ENCODE measurements at places on chromosomes 1 and 21.
A peak's percentile ranks its signal among the peaks of the same experiment; 100 is the strongest.

DNA sequence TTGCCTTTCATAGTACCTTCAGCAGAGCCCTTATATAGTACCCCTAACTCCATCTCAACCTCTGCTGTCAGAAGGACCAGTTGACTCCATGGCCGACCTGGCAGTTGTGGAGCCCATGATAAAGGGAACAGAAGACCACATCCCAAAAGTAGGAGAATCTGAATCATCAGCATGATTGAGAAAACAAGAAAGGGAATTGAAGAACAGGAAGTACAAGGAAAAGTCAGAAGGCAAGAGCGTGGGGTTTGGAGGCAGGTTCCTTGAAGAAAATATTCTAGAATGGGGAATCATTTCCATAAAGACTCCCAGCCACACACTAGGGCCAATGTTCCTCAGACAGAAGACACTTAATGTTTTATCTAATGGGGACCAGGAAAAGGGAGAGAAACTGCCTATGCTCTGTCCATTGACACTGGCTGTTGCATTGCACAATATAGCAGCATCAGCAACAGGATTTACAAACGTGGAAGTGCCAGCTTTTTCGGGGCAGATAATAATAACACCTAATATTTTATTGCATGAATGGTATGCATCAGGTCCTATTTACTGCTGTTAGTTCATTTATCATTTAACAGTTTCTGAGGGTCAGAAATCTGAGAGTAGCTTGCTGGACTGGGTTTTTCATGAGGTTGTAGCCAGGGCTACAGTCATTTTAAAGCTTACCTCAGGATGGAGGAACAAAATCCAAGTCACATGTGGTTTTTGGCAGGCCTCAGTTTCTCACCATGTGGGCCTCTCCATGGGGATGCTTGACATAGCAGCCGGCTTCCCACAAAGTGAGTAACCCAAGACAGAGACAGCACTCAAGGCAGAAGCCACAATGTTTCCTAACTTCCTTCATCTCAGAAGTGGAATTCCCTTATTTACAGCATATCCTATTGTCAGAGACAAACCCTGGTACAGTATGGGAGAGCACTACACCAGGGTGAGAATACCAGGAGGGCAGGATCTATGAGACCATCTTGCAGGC lies 483.4 kb downstream of the PLPP3 start:
- DNase-seq: no peak

DNA sequence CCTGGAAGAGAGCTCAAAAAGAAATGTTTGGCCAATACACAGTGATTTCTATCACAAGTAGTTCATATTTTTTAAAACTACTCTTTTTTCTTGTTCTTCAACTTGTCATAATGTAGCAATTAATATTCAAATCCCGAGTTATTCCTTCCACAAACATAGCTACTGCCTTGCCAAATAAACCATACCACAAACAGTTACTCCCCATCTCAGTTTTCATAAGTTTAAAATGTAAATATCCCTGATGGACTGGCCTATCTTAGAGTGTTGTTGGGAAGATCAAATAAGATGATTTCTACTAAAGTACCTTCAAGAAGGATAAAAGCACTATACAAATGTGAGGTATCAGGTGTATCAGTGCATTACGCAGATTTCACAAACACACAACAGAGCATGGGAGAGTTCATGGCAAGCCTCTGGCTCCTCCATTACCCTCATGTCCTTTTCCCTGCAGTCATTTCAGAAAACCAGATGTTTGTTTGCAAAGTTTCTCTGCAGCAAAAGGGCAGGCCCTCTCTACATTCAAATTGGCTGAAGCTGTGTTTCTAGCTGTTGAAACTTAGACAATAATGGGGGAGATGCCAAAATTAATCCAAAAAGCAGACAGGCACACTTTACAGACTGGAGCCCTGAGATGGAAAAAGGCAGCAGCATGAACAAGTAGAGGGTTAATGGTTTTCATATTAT lies 16.1 kb downstream of the WLS start:
- DNase-seq: no peak

DNA sequence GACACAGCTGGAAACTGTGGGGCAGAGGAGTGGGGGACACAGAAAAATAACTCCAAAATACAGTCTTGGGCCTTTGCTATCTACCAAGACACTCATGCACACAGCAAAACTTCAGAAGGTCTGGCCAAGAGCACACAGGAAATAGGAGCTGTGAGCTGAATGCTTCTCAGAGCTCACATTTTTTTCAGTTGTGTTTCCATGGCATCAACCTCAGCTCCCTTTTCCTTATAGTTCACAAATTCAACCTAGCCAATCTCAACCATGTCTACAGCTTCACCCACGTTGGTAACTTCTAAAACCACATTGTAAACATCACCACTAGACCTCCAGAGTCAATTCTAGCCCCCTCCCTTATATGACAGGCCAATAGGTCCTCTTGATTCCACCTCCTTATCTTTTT lies 19.6 kb upstream of the SYNJ1 start:
- DNase-seq: no peak

GRCh38 chr1:174956976-174957375 lies 42.8 kb upstream of the CACYBP start:
- no peak for DNase-seq

- no peak for DNase-seq
These were observed 262.9 kb upstream of the PROX1 start for GRCh38 chr1:213724640-213725536.

DNA sequence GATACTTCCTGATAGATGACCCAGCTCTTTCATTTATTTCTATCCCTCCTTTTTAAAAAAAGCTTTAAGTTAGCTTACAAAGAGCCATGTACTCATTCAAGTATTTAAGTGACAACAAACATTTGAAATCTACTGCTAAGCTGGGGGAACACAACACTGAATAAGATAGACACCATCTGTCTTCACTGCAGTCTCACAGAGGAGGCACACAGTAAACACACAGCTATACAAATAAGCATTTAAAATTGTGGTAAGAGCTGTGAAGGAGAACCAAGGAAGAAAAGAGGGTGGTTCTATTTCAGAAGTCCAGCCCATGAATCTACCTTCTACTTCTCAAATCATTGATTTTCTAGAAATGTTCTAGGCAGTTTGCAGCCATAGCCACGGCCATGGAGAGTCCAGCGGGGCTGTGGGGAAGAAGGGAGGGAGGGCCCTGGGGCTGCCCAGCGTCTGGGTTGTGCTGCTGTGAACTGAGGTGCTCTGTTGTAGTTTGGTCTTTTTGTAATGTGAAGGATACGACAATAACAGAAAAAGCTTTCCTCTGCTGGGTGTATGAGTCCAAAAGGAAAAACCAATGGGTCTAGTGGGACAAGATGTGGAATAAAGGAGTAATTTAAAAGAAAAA lies 28.2 kb downstream of the PRDM2 start:
- no peak for DNase-seq

DNA sequence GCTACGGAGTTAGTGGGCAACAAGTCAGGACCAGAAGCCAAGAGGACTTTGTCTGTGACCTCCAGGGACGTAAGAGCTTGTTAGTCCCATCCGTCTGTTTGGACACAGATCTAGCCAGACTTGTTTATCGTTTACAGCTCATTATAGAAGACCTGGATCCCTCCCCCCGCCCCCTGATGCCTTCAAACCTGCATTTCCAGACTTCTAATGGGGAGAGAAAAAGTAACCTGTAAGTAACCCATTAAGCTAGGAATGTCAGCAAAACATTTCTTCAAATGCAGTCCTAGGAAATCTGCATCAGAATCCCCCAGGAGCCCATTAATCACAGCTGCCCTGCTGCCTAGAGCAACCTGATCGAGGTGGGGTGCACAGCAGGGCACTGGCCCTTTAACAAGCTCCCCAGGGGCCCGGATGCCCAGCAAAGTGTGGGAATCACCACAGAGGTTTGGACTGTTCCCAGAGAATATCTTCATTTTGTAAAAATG lies 1.4 kb upstream of the MAD2L2 start:
- DNase-seq: no peak

DNA sequence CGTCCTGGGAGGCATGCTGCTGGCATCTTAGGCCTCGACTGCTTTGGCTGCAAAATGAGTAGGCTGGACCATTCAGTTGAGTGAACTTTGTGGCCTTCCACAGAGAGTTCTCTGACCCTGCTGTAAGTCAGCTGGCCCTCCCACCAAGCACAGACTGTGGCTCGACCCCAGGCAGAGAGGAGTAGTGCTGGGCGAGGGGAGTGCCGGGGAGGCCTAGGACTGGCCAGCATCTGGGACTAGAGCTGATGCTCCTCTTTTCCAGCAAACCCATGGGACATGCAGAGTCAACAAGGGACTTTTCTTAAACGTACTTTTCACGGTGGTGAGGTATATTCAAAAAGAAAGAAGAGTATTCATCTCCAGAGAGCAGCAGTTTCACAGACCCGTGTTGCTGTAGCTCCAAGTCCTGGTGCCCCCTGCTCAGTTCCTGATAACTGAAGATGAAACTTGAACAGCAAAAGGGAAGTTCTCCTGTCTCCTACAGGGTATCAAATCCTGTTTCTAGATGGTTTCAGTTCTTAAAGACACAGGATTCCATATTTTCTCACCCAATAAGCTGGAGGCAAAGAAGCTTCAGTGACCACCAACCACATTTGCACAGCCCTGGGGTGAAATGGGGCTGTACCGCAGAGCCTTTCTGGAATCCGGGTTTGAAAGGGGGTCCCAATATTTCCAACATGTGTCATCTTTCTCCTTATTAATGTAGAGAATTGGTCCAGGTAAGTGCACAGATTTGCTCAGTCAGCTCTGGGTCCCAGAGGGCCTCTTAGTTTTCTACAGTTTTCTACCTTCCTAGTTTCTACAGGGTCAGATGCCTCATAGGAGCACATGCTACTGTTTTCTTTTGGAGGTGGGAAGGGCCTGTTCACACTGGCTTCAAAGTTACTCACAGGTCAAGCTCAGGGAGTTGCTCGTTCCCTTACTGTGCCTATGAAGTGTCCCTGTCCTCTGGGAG lies 20.9 kb downstream of the BATF3 start:
- no peak for DNase-seq

GRCh38 chr1:44995467-44996238 lies 9.3 kb upstream of the EIF2B3 start:
- DNase-seq: no peak

- no peak for DNase-seq
These were observed 193.4 kb downstream of the PRDM2 start for GRCh38 chr1:13893409-13893821.

GRCh38 chr1:188022661-188023060 lies 1193.9 kb downstream of the PLA2G4A start:
- DNase-seq: no peak

DNA sequence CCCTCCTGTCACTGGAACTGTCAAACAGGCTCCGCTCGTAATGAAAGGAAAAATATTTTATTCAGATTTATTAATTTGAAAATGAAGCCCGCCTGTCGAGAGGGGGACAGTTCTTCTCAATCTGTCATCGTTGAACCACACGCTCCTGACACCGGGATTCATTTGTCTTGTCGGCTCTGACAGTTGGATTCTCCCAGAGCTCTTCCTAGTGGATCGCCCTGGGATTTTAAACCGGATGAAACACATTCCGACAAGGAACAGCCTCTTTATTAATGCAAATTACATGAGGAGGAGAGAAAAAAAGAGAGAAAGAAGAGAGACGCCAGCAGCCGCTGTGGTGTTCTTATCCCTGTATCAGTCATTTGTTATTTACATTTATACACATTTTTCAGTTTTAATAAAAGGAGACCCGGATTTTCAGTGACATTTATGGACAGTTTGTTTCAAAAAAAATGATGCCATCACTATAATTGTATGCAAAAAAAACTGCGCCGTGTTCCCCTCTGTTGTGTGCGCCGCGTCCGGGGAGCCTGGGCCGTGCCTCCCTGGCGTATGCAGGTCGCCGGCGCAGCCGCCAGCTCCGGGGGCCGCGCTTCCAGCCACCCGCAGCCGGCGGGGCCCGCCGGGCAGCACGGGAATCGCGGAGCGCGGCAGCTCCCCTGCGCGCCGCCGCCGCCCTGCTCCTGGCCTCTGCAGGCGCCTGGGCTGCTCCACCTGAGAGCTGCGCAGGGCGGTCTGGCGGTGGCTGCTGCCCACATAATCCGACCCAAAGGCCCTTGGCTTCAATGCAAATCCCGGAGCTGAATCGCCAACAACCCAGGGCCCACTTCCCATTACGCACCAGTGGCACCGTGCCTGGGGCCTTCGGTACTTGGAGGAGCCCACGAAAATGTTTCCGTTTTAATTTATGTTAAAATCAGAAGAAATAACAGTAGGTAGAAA lies 237.9 kb upstream of the PBX1 start:
- no peak for DNase-seq

GRCh38 chr21:23541571-23541970 lies 2065.7 kb downstream of the MRPL39 start:
- DNase-seq: no peak

- no peak for DNase-seq
These were observed 376 bp downstream of the AVPR1B start for GRCh38 chr1:206116873-206117150.

- no peak for DNase-seq
These were observed at the start of gene OR2C3 for GRCh38 chr1:247536340-247536739. TSS of gene OR2C3 (minus strand) at chr1:247536440. CDS start at chr1:247532511, 3,929 bp downstream.

- DNase-seq: no peak
These were observed 37.6 kb downstream of the PARP1 start for GRCh38 chr1:226370144-226370923.

GRCh38 chr1:27284425-27285273 lies 37.3 kb upstream of the TMEM222 start:
- peak; percentile 88 for DNase-seq

GRCh38 chr1:24866211-24867083 lies 63.6 kb downstream of the RUNX3 start:
- no peak for DNase-seq

DNA sequence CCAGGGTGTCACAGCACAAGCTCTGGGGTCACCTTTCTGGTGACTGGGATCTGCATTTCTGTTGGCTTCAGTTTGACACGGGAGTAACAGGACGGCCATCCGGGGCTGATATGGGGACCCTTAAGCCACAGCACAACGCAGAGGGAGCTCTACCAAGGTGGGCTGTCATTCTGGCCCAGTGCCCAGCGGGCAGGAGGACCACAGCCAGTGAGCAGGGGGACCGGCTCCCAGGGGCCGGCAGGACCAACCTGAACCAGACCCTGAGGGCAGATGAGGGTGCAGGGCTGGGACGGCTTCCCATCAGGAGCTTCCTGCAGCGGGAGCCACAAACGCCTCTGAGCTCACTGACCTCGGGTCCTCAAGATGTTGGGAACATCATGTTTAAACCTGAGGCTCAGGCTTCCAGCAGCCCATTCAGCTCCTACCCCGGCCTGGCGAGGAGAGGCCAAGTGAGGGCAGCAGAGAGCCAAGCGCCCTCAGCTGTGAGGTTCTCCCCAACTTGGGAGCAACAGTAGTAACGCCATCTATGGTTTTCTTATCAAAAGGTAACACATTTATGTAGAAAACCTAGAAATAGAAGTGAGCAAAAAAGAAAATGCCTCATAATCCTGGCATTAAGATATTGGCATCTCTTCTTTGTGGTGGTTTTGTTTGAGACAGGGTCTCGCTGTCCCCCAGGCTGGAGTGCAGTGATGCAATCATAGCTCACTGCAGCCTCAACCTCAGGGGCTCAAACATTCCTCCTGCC lies 26.8 kb downstream of the TMEM201 start:
- DNase-seq: peak; percentile 52

DNA sequence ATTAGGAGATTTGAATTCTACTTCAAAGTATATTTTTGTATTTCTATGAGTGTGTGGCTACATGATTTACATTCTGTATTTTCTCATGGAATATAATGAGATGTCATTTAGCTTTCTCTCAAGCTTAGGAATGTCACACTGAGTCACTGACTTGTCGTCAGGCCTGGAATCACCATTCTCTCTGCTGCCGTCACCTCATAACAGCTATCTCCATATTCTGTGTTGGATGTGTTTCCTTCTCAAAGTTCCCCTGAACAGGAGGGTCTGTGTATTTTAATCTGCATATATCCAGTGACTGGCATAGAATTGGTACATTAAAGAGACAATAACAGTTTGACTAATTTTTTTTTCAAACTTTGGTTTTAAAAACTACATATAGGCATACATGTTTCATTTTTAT lies 35.9 kb downstream of the LYPLAL1 start:
- no peak for DNase-seq

- DNase-seq: no peak
These were observed 12.9 kb upstream of the CTSK start for GRCh38 chr1:150820730-150821512.
